ENCODE measurements at places on chromosomes 1 and 21. TPM values are rescaled to one million over a fixed set of nuclear protein-coding genes. Genes with fewer than 3 reads are reported as not detected.

The PTAFR gene
- 3.1 TPM for total RNA-seq

The RHCE gene
- 1.0 TPM for total RNA-seq

The S100A3 gene
- not detected for total RNA-seq

The KIAA0319L gene
- 65.7 TPM for total RNA-seq

The FCAMR gene
- total RNA-seq, result not detected

The DR1 gene
- total RNA-seq, result 66.0 TPM

GRCh38 chr1:62686822-62687221 lies 1.4 kb downstream of the DOCK7 start:
- no peak overlapping the region for H3K4me3 ChIP-seq
- H3K4me1 ChIP-seq, result no peaks in the 10 kb centered on the region
- H3K27me3 ChIP-seq, result no peaks in the 10 kb centered on the region

GRCh38 chr1:103958699-103959098 lies 209.0 kb downstream of the AMY1C start:
- DNase-seq, result no peak
- H3K27me3 ChIP-seq, result no peaks in the 10 kb centered on the region
- no peak overlapping the region for H3K4me3 ChIP-seq
- no peaks in the 10 kb centered on the region for H3K4me1 ChIP-seq

- no peak overlapping the region for H3K27ac ChIP-seq
- H3K4me3 ChIP-seq, result no peak overlapping the region
- peaks cover 14% of the 10 kb centered on the region for H3K4me1 ChIP-seq
- H3K27me3 ChIP-seq, result no peaks in the 10 kb centered on the region
- no peak for DNase-seq
Measured at GRCh38 chr1:156001021-156001661, 19.6 kb downstream of the SSR2 start.

DNA sequence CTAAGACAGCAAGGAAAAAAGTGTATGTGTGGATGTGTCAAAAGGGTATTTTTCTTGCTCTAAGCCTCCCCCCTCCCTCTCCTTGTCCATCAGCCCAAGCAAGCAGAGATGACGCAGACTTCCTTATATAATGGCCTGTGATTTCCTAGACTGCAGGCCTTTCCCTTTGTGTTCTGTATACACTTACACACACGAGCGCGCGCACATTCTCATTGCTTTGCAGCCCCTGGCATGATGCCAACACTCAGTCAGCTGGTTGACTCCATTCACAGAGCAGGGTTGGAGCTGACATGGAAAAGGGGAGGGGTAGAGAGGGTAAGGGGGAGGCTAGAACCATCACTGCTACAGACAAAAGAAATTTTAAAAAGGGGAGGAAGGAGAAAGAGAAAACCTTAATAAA lies 41.8 kb downstream of the GATAD2B start:
- H3K4me1 ChIP-seq, result peaks cover 34% of the 10 kb centered on the region
- DNase-seq, result peak; percentile 62

DNA sequence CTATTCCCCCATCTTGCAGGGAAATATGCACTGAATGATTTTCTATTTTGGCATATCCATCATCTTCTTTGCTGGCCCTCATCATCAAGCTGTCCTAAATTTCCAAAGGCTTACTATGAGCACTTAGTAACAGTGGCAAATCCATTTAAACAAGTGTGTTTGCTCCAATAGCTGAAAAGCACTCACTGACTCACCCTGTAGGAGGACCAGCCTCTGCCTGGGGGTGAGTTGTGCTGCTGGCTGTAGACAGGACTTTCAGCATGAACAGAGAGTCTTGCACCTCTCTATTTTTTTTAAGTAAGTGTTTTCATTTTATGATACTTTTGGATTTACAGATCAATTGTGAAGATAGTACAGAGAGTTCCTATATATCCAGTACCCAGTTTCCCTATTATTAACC lies 97.3 kb downstream of the SLC35F3 start:
- no peaks in the 10 kb centered on the region for H3K4me1 ChIP-seq
- H3K4me3 ChIP-seq, result no peak overlapping the region
- H3K36me3 ChIP-seq, result no peaks in the 10 kb centered on the region
- no peak for DNase-seq
- H3K27ac ChIP-seq, result no peak overlapping the region
- no peaks in the 10 kb centered on the region for H3K27me3 ChIP-seq

- H3K4me3 ChIP-seq, result peak overlapping the region; percentile 4
- no peak for DNase-seq
- H3K27ac ChIP-seq, result peak overlapping the region; percentile 47
- H3K4me1 ChIP-seq, result peaks cover 39% of the 10 kb centered on the region
- no peaks in the 10 kb centered on the region for H3K27me3 ChIP-seq
- peaks cover 47% of the 10 kb centered on the region for H3K36me3 ChIP-seq
Measured at GRCh38 chr21:46639489-46640386, 4.3 kb downstream of the PRMT2 start.

DNA sequence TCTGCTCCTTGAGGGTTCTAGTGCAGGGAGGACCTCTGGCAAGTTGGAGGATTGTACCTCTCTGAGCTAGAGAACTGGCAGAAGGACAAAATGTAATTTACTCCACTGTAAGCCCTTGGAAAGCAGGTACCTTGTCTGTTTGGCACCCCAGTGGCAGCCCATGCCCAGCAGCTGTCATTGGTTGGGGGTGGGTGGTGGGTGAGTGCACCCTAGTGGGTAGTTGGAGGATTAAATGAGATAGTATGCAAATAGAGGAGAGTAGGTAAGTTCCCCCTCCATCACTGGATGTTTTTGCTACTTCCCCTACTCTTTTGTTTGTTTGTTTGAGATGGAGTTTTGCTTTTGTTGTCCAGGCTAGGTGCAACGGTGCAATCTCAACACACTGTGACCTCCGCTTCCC lies 69.8 kb downstream of the RYR2 start:
- DNase-seq, result no peak
- no peaks in the 10 kb centered on the region for H3K36me3 ChIP-seq
- H3K4me1 ChIP-seq, result no peaks in the 10 kb centered on the region
- H3K27ac ChIP-seq, result no peak overlapping the region

GRCh38 chr1:203640723-203641502 lies 14.3 kb downstream of the ATP2B4 start:
- no peaks in the 10 kb centered on the region for H3K27me3 ChIP-seq
- no peak overlapping the region for H3K4me3 ChIP-seq
- no peak for DNase-seq
- peaks cover 18% of the 10 kb centered on the region for H3K4me1 ChIP-seq

- no peaks in the 10 kb centered on the region for H3K36me3 ChIP-seq
- no peak for DNase-seq
- no peaks in the 10 kb centered on the region for H3K27me3 ChIP-seq
- no peak overlapping the region for H3K4me3 ChIP-seq
- H3K4me1 ChIP-seq, result no peaks in the 10 kb centered on the region
Measured at GRCh38 chr21:27582948-27583430, 616.1 kb upstream of the ADAMTS5 start.

DNA sequence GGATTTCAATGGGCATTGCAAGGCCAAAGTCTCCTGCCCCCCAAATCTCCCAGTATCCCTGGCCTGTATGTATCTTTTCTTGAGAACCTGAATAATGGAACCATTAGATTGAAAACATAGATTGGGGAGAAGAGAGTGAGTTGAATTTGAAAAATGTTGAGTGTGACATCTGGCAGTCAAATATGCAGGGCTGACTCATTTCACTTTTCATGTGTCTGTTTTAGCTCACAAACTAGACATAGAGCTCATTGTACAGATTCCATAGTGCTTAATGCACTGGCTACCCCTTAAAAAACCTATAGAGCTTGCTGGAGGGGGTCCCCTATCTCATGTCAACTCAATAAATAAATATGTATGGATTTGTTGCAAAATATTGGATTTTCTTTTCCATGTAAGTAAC lies 30.8 kb downstream of the DDR2 start:
- DNase-seq, result no peak
- H3K27me3 ChIP-seq, result no peaks in the 10 kb centered on the region
- H3K4me1 ChIP-seq, result no peaks in the 10 kb centered on the region

Measured in naive thymus-derived CD4-positive, alpha-beta T cell (primary cell).